T-helper 2 cell treated with Interferon-gamma antibody and Interleukin-4, amounts not matched to agents 5 μg/mL and 100 μg/mL, for 36 hours (primary cell): ENCODE measurements at places on chromosomes 1 and 21.

GRCh38 chr1:183238071-183238470, 52.0 kb downstream of the LAMC2 start:
- no peak for DNase-seq

DNA sequence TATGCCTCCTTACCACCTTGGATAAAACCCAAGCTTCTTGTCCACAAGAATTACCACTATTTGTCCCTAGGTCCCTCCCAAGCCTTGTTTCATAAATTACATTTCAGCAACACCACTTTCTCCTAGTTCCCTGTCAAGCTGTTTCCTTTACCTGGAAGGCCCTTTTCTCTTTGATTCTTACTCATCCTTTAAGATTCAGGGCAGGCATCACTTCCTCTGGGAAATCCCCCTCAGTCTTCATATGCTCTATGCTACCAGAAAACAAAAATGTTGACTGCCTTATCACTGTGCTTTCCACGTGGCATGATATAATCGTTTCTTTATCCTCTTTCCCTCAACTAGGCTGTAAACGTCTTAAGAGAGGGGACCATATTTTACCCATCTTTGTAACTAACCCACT, 102.7 kb downstream of the LYST start:
- DNase-seq: peak; percentile 50

DNA sequence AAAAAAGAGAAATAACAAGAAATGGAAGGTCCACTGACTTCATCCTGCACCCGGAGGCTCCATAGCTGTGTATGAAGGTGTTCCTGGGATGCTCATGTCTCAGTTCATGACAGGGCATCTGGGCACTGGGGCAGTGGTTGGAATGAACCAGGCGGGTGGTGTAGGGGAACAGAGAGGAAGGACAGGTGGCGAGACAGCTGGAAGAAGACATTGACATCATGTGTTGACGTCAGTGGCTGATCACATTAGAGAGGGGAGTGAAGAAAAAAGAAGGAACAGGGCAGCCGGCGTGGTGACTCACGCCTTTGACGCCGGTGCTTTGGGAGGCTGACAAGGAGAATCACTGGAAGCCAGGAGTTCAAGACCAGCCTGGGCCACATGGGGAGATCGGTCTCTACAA, 50.1 kb downstream of the HUNK start:
- no peak for DNase-seq

DNA sequence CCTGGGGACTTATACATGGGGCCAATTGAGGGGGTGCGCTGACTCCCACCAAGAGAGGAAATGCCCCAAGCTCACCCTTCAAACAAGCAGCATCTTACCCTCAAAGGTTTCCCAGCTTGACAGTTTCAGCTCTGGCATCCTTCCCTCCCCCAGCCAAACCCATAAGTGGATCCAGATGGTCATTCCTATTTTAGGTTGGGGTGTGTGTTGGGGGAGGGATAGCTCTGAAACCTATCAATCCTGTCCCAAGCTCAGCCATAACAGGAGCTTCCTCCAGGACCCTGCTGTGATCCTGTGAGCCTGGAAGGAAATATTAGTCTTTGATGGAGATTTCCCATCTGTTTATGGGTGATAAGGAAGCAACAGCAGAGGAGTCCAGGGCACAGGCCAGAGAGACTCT, 3.4 kb upstream of the TMEM222 start:
- DNase-seq: no peak

- DNase-seq: no peak
Measured at GRCh38 chr1:48080331-48081255, 83.4 kb upstream of the TRABD2B start.
